ENCODE measurements at places on chromosomes 2 and 18. TPM values are rescaled to one million over a fixed set of nuclear protein-coding genes. Genes with fewer than 3 reads are reported as not detected.

HES6 gene
- total RNA-seq, result 52.1 TPM

FBXO41 gene
- total RNA-seq, result 21.5 TPM

ANKRD30B gene
- total RNA-seq, result not detected

DNA sequence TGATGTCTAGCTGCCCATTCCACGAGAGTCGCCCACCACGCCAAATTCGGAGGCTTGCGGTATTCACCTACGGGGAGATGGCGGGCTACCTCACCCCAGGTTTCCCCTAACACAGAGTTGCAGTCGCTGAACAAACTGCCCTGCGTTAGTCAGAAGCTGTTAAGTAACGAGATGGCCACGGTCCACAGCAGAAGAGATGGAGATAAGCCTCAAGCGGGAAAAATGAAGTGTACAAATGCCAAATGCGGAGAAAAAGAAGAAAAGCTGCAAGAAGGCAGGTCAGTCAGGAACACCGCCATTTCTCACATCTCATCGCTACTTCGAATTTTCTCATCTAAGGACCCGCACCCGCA is 425 bp downstream of the ASB3 start:
- no peak for DNase-seq

- DNase-seq, result no peak
Observed at GRCh38 chr2:13390676-13391075, 673.9 kb downstream of the TRIB2 start.

DNA sequence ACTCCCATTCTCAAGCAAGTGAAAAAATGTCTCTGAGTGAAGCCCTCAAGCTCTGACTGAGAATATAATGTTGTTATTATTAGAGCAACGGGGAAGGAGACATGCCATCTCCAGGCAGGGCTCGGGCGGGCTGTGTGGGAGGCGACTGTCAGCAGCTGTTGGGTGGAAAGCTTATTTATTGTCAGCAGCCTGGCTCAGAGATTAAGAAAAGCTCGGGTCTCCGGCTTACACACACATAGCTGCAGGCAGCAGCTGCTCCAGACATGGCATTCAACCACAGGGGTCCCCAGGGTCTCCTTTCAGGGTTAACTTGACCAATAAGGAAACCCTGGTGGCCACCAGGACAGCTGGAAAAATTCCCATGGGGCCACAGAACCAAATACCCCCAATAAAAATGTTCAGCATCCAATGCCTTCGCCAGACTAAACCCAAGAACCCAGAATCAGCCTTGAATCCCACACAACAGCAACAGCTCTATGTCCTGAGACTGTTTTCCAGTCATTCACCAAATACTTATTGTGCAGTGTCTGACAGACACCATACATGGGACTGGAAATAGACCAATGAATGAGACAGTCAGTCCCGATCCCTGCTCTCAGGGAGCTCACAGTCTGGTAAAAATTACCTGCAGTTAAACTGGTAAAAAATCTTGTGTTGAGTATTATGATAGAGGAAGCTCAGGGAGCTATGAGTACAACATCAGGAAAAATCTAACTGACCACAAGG is 70.5 kb upstream of the RTN4 start:
- DNase-seq, result no peak

DNA sequence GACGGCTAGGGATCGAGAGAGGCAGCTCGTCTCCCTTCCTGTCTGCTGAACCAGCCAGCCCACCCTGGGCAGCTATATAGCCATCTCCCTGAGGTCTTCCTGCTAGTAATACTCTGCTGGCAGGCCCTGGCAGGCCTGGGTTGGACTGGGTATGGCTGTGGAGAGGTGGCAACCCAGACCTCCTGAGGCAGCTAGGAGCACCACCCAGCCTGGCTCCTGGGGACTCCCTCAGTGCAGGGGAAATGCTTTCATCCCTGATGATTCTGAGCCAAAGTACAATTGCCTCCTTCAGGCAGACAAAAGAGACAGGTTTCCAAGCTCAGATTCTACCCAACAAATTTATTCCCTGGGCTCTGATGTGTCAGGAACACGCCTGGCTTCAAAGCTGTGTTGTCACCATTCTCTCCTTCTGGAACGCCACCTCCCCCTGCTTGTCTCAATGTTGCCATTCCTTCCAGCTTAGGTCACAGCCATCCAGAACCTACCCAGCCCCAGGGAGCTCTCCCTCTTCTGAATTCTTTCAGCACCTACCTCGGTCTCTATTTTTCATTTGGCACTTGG is 4.7 kb upstream of the DNAJB2 start:
- no peak for DNase-seq

- DNase-seq, result no peak
Observed at GRCh38 chr2:86052676-86053075, 53.0 kb downstream of the POLR1A start.

- no peak for DNase-seq
Observed at GRCh38 chr18:47346016-47346415, 94.6 kb upstream of the SKOR2 start.

- no peak for DNase-seq
Observed at GRCh38 chr2:3293221-3293620, 84.4 kb downstream of the EIPR1 start.

- no peak for DNase-seq
Observed at GRCh38 chr2:134232868-134233727, 20.8 kb upstream of the MGAT5 start.

DNA sequence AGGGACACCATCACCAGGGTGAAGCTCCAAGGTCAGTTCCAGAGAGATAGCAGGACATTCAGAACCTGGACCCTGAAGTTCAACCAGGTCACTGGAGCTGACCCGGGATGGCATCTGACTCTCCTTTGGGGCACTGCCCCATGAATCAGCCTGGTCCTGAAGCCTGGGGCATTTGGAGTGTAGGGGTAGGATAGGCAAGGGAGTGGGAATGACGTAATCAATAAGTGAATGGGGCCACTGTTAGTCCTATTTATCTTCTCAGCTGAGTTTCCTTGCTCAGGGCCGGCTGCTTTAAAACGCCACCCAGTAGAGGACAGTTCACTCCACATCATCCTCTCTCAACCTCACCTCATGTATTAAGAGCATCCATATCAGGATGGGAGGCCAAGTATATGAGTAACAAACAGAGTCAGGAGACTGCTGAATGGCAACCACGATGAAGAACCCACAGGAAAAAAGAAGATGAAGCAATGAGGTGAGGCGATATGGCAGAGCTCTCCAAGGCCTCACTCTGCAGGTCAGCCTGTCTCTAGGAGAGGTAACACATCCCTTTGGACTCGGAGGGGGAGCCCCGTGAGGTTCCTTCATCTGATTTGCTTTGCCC is 1.8 kb upstream of the RFX8 start:
- no peak for DNase-seq

GRCh38 chr2:72155737-72156136 is 8.1 kb upstream of the CYP26B1 start:
- no peak for DNase-seq
